ENCODE measurements at places on chromosomes 6 and 20. TPM values are rescaled to one million over a fixed set of nuclear protein-coding genes. Genes with fewer than 3 reads are reported as not detected.

Gene ABHD16B
- total RNA-seq: 0.27 TPM

Gene RBBP9
- 10.0 TPM for total RNA-seq

Gene WFDC12
- total RNA-seq: not detected

Gene GLP1R
- total RNA-seq: not detected

Gene FILIP1
- under 0.01 TPM for total RNA-seq

Gene RGS17
- total RNA-seq: under 0.01 TPM

Gene OLIG3
- total RNA-seq: not detected

Gene TFAP2C
- under 0.01 TPM for total RNA-seq
